ENCODE measurements at places on chromosomes 2 and 18. TPM values are rescaled to one million over a fixed set of nuclear protein-coding genes. Genes with fewer than 3 reads are reported as not detected.

The RAB27B gene
- 21.5 TPM for total RNA-seq

The LYG1 gene
- 0.89 TPM for total RNA-seq

The ANKRD36 gene
- total RNA-seq, result 23.9 TPM

The FAM117B gene
- total RNA-seq, result 11.2 TPM

- no peak for DNase-seq
These were observed 271.6 kb upstream of the SESTD1 start for GRCh38 chr2:179536185-179536584.

- DNase-seq, result peak; percentile 82
These were observed 52.0 kb downstream of the CYBRD1 start for GRCh38 chr2:171574149-171574795.

- DNase-seq, result no peak
These were observed 22.7 kb upstream of the DOCK10 start for GRCh38 chr2:225064928-225065327.

- DNase-seq, result no peak
These were observed 28.7 kb upstream of the MARCO start for GRCh38 chr2:118913131-118913802.

GRCh38 chr2:108923736-108924579, 65.1 kb downstream of the EDAR start:
- peak; percentile 52 for DNase-seq
